PC-3 (cell line): ENCODE measurements at places on chromosomes 7 and 10. TPM values are rescaled to one million over a fixed set of nuclear protein-coding genes. Genes with fewer than 3 reads are reported as not detected.

The NFE2L3 gene
- total RNA-seq: 40.0 and 45.2 TPM in 2 replicates

The RBP3 gene
- total RNA-seq: not detected in 2 replicates

The SPDYE2 gene
- total RNA-seq: not detected in 2 replicates

The IPMK gene
- 7.1 and 8.4 TPM in 2 replicates for total RNA-seq

DNA sequence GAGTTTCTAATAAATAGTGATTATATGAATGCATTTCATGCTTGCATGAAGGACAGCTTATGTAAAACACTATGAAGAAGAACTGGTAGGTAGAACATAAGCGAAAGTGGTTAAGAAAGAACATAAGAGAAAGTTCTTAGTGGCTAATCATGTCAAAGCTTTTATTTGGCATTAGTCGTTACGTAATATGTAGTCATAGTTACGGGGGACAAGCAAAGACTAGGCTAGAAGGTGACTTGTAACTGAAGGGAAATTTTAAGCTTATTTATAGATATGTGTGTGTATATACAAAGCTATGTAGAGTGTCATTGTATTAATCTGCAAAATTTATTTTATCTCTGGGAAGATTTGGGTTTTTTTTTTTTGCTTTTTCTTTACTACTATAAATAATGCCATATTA lies 36.9 kb downstream of the CAPZA2 start:
- H3K4me3 ChIP-seq: no peak overlapping the region
- H3K27ac ChIP-seq: no peak overlapping the region
- peaks cover 20% of the 10 kb centered on the region for H3K36me3 ChIP-seq
- no peaks in the 10 kb centered on the region for H3K27me3 ChIP-seq
- DNase-seq: no peak

DNA sequence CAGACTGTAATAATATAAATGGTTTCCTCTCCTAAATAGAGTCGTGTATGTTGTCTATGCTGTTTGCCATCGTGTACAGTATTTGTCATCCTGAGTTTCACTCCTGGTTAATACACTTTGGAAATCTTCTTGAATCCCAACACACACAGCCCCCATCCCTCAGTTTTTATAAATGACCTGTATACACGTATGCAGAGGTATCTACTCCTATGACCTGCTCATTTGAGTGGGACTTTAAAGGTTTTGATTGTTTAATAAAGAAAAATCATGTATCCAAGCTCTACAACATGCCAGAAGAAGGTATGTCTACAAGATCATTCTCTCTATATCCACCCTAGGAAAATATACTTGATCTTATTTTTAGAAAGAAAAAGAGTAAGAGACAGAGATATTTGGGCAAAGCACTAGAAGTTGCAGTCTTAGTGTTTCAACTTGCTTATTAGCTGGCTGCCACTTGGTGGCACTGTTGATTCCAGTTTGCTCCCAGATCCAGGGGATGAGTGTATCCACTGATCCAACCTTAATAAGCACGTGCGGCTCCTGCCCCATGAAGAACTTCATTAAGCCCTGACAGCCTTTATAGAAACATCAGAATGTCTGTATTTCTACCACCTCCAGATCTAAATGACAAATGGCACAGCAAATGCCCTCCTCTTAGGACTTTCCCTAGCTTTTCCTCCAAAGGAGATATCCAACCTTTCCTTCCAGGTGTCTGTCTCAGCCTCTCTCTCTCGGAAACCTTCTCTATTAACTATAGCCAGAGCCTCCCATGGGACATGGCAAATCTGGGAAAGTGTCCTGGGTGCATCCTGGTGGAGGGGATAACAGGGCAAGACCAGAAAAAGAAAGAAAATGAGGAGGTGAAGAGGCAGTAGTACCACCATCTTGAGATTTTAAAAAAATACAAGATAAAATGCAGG lies 181.6 kb upstream of the NEBL start:
- no peak overlapping the region for H3K4me3 ChIP-seq
- H3K27me3 ChIP-seq: no peaks in the 10 kb centered on the region
- DNase-seq: peak; percentile 77
- H3K27ac ChIP-seq: no peak overlapping the region
- no peaks in the 10 kb centered on the region; the same call in 1 of the 2 replicates for H3K36me3 ChIP-seq

GRCh38 chr7:130441408-130441869 lies 623 bp upstream of the CEP41 start:
- DNase-seq: peak; percentile 42
- H3K27ac ChIP-seq: no peak overlapping the region
- no peaks in the 10 kb centered on the region for H3K36me3 ChIP-seq
- H3K4me1 ChIP-seq: peaks cover 15% of the 10 kb centered on the region

- peak overlapping the region; percentile 4; the same call in 1 of the 2 replicates for H3K4me3 ChIP-seq
- H3K4me1 ChIP-seq: peaks cover 14% of the 10 kb centered on the region
- no peak overlapping the region; the same call in 1 of the 2 replicates for H3K27ac ChIP-seq
- no peaks in the 10 kb centered on the region for H3K27me3 ChIP-seq
Measured at GRCh38 chr7:14858866-14859265, 43.7 kb downstream of the DGKB start.

DNA sequence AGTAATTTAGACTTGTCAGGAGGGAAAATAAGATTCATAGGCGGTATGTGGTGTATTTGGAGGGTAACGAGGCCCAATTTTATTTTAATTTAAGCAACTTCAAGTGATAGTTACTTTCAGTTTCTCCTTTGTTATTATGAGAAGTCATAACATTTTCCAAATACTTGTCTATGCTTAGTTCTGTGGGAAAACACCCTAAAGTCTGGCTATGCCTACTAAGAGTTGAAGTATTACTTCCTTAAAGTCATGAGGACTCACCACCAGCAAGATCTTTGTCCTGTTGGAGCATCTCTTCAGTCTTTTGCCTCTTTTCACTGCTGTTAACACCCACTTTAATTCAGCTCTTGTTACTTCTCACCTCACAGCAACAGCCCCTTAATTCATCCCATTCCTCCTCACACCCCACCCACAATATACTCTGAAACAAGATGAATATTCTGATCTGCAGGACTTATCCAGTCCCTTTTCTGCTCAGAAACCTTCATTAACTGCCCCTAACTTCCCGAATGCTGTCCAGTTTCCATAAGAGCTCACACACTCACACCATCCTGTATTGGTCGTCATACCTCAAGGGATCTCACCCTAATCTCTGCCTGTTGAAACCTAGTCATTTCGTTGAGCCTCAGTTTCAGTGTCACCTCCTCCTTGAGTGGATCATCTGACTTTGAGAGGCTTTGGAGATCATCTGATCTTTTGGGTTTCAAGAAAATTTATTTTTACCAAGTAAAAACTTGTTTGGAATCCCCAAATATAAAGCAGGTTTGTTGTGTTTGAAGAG lies 61.3 kb downstream of the DNAH11 start:
- H3K36me3 ChIP-seq: no peaks in the 10 kb centered on the region
- H3K27ac ChIP-seq: no peak overlapping the region
- DNase-seq: no peak
- H3K27me3 ChIP-seq: peaks cover 65% of the 10 kb centered on the region
- no peak overlapping the region for H3K4me3 ChIP-seq

DNA sequence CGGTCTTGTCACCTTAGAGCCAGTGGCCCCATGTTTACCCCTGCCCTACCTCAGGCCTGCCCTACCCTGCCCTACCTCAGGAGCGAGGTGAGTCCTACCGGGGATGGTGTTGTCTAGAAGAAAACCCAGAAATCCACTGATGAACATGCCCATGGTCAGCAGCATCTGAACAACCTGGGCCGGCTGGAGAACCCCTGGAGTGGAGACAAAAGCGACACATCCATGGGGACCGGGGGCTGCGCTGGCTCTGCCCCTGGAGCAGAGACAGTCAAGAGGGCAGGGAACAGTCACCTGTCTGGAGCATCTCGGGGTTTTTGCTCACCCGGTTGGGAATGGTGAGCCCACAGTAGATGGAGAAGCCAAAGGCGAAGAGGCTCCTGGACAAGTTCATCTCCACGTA lies 36.3 kb downstream of the STRA8 start:
- no peaks in the 10 kb centered on the region for H3K4me1 ChIP-seq
- peaks cover 7% of the 10 kb centered on the region; the same call in 1 of the 2 replicates for H3K27me3 ChIP-seq
- no peak overlapping the region for H3K27ac ChIP-seq

DNA sequence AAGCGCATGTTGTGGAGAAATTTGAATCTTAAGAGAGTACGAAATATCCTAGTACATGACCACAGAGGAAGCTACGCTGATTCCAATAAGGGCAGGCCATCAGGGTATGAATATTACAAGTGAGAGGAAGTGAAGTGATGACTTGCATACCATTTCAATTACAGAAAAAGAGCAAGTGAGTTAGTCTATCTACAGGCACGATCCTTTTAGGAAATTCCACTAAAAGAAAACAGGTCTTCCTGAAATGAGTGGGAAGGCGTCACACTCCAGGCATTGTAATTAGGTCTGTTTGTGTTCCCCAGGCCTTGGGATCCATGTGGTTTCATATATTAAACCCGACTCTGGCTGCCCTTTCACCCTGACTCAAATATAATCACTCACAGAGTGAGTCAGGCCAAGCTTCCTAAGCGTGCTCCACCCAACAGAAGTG lies 152.5 kb downstream of the SEMA3A start:
- peaks cover 30% of the 10 kb centered on the region for H3K4me1 ChIP-seq
- peak overlapping the region; percentile 95 for H3K27ac ChIP-seq
- no peaks in the 10 kb centered on the region for H3K27me3 ChIP-seq

DNA sequence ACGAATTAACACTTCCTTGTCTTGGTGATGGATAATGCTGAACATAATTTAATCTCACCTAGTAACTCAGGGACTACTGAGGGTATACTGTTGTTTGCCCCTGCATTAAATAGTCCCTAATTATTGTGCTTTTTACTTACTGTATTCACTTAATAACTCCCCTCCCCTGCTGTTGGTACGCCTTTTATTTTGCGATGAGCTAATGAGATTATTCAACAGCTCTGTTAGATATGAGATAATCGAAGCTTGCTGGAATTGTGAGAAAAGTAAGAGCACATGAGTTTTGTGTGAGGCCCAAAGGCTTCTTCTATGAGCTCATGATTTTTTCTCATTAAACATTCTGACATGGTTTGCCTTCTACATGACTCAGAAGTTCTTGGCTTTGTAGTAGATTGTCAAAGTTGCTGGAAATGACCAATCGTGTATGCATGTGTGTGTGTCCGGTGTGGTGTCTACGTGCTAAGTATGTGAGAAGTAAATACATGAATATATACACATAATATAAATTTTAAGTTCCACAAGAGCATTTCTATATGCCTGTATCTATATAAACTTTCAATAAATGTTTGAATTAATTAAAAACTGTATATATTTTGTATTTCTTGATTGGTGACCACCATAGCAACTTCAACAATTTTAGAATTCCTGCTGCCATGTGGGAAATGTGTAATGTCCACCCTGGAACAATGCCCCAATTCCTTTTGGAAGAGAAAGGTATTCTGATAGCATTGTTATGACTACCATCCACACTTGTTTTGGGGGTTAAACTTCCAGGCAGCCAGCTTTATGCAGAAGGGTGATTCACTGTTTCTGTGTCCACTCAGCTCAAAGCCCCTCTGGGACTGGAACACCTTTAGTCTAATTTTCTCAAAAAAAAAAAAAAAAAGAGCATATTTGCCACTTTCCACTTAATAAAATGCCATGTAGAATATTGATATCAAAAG lies 106.2 kb downstream of the SAMD9 start:
- H3K36me3 ChIP-seq: no peaks in the 10 kb centered on the region
- peak; percentile 87 for DNase-seq
- peaks cover 41% of the 10 kb centered on the region for H3K4me1 ChIP-seq

DNA sequence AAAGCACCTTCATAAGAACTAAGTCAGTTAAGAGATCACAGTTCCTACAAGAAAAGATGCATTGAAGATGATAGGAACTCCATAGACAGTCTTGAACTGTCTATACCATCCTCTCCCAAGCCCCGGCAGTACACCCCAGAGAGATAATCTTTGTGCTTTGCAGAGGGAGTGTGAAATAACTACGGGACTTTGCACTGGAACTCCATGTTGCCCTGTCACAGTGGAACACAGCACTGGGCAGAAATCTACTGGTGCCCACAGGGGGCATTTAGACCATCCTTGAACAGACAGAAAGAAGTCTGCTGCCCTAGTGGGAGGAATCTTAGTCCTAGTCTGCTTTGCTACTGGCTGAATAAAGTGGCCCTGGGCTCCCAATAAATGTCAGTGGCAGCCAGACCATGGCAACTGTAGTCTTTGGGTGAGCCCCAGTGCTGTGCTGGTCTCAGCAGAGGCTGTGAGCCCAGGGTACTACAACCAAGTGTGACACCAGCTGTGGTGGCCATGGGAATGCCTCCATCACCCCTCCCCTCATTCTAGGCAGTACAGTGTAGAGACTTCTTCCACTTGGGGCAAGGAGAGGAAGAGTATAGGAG lies 107.7 kb upstream of the TMEM168 start:
- DNase-seq: no peak
- H3K4me1 ChIP-seq: no peaks in the 10 kb centered on the region
- H3K27ac ChIP-seq: no peak overlapping the region
- H3K27me3 ChIP-seq: no peaks in the 10 kb centered on the region
- H3K36me3 ChIP-seq: no peaks in the 10 kb centered on the region
- no peak overlapping the region for H3K4me3 ChIP-seq

GRCh38 chr7:16695621-16696237 lies 49.7 kb downstream of the BZW2 start:
- H3K4me1 ChIP-seq: peaks cover 32% of the 10 kb centered on the region
- DNase-seq: peak; percentile 80
- H3K27ac ChIP-seq: no peak overlapping the region
- no peaks in the 10 kb centered on the region for H3K27me3 ChIP-seq
- H3K36me3 ChIP-seq: peaks cover 62% of the 10 kb centered on the region
- no peak overlapping the region for H3K4me3 ChIP-seq

DNA sequence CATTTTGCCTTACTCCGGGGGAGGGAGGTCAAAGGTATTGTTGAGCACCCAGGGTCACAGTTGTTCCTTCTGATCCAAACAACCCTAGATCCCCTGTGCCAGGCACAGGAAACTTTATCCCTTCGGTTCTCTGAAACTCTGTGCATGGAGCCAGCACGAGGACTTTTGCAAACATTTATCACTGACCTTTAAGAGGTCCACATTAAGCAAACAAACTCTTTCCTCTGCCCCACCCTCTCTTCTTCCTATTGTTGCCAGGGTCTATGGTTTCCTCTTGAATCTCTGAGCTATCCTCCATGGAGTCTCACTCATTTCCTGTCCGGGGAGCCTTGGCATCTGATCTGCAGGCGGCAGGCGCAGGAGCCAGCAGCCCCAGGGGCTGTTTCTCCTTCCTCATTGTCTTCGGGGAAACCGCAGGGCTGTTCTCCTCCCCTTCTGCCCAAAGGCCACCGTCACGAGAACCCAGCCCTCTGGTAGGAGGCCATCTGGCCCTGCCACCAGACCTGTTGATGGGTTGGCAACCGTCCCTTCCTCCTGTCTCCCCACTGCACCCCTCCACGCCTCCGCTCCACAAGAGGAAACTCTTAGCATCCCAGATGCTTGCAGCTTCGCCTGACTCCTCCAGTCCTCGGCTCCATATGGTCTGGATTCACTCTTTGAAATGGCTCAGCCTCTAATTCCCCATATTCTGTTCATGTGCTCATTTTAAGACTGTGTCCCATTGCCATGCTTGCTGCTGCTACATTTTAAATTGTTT lies 327.3 kb upstream of the NRP1 start:
- H3K36me3 ChIP-seq: no peaks in the 10 kb centered on the region
- H3K27me3 ChIP-seq: no peaks in the 10 kb centered on the region
- DNase-seq: peak; percentile 86
- H3K4me1 ChIP-seq: peaks cover 22% of the 10 kb centered on the region
- peak overlapping the region; percentile 22 for H3K27ac ChIP-seq

DNA sequence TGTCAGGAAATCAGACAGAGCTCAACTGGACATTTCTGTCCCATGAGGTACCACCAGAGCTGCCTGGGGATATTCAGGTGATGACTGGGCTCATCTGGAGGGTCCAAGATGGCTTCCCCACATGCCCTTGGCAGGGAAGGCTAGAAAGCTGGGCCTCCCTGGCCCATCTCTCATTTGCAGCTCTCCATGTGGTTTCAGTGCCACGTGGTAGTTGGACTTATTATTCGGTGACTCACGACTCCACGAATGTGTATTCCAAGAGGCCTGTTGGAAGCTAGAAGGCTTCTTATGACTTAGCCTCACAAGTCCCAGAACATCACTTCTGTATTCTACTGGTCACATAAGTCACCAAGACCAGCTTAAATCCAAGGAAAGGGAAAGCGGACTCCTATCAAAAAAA lies 22.8 kb downstream of the NSMCE4A start:
- H3K27ac ChIP-seq: no peak overlapping the region
- H3K4me3 ChIP-seq: no peak overlapping the region
- H3K4me1 ChIP-seq: peaks cover 13% of the 10 kb centered on the region
- DNase-seq: no peak
